ENCODE measurements at places on chromosomes 2 and 18.

DNA sequence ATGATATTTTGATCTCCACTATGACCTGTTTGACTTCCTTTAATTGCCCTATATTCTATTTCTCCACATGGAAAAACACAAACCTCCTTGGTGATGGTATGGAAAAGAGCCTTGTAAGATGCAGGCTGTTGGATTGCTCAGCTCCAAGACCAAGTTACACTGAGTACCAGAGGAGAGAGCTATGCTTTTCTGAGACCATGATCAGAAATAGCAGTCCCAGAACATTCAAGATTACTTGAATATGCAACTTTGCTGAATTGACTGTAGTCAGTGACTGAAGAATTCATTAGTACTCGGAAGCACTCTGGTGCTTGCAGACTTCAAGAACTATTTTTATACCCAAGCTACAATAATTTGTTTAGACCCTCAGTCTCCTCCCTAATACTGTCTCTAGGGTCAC lies 310.6 kb upstream of the FSIP2 start:
- no peak for DNase-seq

DNA sequence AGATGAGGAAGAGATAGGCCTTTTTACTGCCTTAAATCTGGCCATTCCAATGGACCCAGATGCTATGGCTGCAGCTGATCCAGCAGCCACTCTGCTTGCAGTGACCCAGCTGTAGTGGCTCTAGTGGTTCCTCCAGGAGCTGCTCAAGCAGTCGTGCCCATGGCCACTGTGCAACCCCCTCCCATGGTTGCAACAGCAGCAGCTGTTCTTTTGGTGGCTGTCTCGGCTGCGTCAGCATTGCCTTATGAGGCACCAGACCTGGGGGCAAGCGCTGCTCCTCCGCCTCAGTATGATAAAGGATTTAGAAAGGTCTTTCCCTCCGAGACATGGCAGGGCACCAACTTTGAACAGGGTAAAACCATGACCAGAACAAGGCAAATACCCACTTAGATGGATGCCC lies 384.9 kb upstream of the DCC start:
- DNase-seq = no peak

- DNase-seq = no peak
Measured at GRCh38 chr2:55936351-55936750, 12.8 kb upstream of the EFEMP1 start.

- DNase-seq = no peak
Measured at GRCh38 chr2:153408710-153409385, 69.7 kb downstream of the RPRM start.

DNA sequence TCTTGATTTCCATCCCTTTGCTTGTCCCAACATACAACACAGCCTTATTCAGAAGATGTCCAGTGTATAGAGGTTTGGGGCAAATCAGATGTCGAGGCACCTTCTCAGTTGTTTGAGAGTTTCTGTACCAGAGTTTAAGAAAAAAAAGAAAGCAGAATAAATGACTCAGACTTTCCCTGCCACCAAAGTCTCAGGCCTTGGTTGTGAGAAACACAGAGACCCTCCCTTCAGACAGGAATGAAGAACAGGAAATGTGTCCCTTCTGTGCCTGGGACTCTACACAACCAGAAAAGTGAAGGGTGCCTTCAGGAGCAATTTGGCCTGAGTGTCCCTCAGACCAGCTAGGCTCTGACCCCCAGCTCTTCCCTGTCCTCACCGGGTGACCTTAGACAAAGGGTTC lies 37.3 kb upstream of the REL start:
- DNase-seq = no peak

- no peak for DNase-seq
Measured at GRCh38 chr2:136359121-136359965, 241.4 kb upstream of the CXCR4 start.

DNA sequence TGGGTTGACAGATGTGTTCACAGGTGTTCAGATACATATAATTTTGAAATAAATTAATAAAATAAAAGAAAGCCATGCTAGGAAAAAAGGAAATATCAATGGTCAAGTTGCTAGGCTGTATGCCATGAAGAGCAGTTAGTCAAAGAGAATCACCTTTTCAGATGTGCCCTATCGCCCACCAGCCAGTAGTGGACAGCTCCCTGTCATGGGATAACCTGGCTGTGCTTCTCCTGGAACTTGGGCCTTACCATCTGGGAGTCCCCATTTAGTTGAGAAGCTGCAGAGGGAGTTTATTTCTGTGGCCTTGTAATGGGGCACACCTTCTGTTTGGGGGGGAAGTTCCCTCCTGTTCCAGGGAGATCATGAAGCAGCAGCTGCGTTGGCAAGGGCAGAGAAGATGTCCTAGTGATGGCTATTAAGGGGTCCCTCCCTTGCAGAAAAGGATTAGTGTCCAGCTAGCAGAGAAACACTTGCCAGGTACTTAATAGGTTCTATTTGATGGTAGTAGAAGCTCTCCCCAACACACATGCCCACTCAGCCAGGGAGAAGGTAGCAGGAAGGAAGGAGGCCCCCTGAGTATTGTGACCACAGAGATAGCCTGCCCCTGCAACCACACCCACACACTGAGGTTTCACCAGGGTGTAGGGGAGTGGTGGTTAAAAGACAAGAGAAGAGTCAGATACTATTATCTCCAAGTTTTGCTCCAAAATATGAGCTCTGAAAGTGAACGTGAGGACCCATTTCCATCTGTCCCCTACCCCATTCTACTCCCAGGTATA lies 117.7 kb downstream of the B3GNT2 start:
- no peak for DNase-seq

GRCh38 chr2:143183804-143184463 lies 54.7 kb downstream of the ARHGAP15 start:
- DNase-seq = no peak

- DNase-seq = no peak
Measured at GRCh38 chr2:180038997-180039396, 31.9 kb upstream of the CWC22 start.

- DNase-seq = no peak
Measured at GRCh38 chr2:188492751-188493150, 201.1 kb downstream of the GULP1 start.

DNA sequence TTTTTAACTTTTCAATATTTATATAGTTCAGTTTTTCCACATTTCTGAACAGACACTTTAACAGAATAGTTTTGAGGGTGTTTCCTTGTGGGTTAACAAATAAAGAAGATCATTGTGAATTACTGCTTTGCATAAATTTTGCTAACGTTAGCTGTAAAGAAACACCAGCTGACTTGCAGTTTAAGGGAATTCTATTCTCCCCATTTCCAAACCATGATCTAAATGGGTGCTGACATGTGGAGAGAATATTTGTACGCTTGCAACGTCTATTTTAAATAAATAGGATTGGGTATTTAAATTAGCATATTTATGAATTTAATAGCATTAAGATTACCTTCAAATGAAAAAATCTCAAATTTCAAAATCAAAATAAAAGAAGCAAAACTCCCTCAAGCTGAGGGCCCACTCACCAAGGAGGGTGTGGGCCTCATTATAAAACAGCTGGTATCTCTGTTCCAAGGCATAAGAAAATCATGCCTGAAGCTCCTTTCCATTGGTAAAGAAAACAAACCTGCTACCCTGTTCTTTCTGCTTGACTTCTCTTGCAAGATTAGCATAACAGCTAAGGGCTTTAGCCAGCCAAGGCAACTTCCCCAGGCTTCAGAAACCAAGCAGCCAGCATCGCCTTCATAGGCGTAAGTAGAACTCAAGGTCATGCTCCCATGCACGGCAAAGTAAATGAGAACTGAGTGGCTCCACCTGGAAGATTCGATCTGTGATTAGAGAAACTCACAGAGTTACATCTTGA lies 3.2 kb downstream of the MRO start:
- DNase-seq = no peak

- DNase-seq = no peak
Measured at GRCh38 chr18:45998244-45998643, 31.1 kb upstream of the EPG5 start.

DNA sequence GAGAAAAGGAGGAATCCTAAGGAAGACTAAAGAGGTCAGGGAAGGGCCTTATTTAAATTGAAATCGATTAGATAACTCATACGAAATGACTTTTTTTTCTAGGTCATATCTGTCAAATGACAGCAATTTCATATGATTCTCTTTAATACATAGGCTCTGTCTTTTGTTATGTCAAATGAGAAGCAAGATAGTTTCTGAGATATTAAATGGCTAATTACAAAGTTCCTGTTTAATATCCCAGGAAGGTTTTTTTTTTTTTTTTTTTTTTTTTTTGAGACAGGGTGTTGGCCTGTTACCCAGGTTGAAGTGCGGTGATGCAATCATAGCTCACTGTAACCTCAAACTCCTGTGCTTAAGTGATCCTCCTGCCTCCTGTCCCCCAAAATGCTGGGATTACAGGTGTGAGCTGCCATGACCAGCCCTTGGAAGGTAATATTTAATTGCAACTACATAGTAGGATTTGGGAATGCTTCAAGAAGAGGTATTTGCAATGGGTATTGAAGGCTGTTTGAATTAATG lies 48.0 kb upstream of the RMND5A start:
- DNase-seq = no peak
